ENCODE measurements at places on chromosomes 5 and 9. TPM values are rescaled to one million over a fixed set of nuclear protein-coding genes. Genes with fewer than 3 reads are reported as not detected.

IFT74 gene
- total RNA-seq, result 22.6 TPM

NPDC1 gene
- 157 TPM for total RNA-seq

CAMSAP1 gene
- total RNA-seq, result 39.8 TPM

CDC20B gene
- total RNA-seq, result not detected

TUSC1 gene
- 11.4 TPM for total RNA-seq

PDGFRB gene
- total RNA-seq, result 215 TPM

GRIN3A gene
- 0.13 TPM for total RNA-seq

PCDHA10 gene
- total RNA-seq, result 2.9 TPM

SLC45A2 gene
- not detected for total RNA-seq

LIFR gene
- total RNA-seq, result 106 TPM

TXNDC15 gene
- total RNA-seq, result 84.7 TPM

RMRP gene
- total RNA-seq, result 12,220 TPM

CERT1 gene
- 44.6 TPM for total RNA-seq

BTNL8 gene
- total RNA-seq, result 0.53 TPM

FAM78A gene
- total RNA-seq, result 4.2 TPM

TBCA gene
- 127 TPM for total RNA-seq

IFNA14 gene
- total RNA-seq, result not detected

CARTPT gene
- total RNA-seq, result not detected

C9orf153 gene
- total RNA-seq, result 0.98 TPM

CCNJL gene
- total RNA-seq, result 3.3 TPM

DNM1 gene
- total RNA-seq, result 52.7 TPM

AK8 gene
- 1.6 TPM for total RNA-seq

LOX gene
- total RNA-seq, result 25.3 TPM

LVRN gene
- total RNA-seq, result 5.6 TPM

CDKN2A gene
- 1.5 TPM for total RNA-seq

IL33 gene
- 61.1 TPM for total RNA-seq

SUB1 gene
- total RNA-seq, result 147 TPM

ACSL6 gene
- total RNA-seq, result 3.3 TPM

RMI1 gene
- 5.3 TPM for total RNA-seq

EMB gene
- 17.6 TPM for total RNA-seq

NR5A1 gene
- not detected for total RNA-seq

PDZD2 gene
- total RNA-seq, result 105 TPM

NAIP gene
- 63.1 TPM for total RNA-seq

IFNE gene
- not detected for total RNA-seq

RPS14 gene
- total RNA-seq, result 1,412 TPM

SLC24A2 gene
- 0.04 TPM for total RNA-seq

FCN1 gene
- 16.1 TPM for total RNA-seq

PCDHB6 gene
- total RNA-seq, result 2.4 TPM

SEMA4D gene
- 35.8 TPM for total RNA-seq

KCNV2 gene
- total RNA-seq, result not detected

CTNNA1 gene
- total RNA-seq, result 485 TPM

SPATA31E1 gene
- not detected for total RNA-seq

LRRC19 gene
- total RNA-seq, result not detected

PCDHB8 gene
- total RNA-seq, result 4.5 TPM

Data from sciatic nerve (tissue), 2 donors.